ENCODE measurements at places on chromosomes 12 and 14.
A peak's percentile ranks its signal among the peaks of the same experiment; 100 is the strongest.

DNA sequence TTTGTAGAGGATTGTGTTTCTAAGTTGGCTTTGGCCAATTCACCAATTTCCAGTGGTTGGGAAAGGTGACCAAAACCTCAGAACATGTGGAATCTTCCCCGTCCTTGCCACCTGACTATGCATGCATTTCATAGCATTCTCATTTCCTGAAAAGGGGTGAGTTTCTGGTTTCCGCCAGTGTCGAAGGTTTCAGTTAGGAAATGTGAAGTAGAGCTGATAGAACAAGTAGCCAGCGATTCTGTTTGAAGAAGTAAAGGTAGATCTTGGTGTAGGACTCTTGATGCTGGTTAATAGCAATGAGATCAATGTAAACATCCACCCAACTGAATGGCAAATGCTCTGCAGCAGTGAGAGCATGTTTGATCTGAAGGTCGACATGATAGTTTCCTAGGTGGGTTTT is 15.9 kb downstream of the SMOC1 start:
- no peak for DNase-seq

DNA sequence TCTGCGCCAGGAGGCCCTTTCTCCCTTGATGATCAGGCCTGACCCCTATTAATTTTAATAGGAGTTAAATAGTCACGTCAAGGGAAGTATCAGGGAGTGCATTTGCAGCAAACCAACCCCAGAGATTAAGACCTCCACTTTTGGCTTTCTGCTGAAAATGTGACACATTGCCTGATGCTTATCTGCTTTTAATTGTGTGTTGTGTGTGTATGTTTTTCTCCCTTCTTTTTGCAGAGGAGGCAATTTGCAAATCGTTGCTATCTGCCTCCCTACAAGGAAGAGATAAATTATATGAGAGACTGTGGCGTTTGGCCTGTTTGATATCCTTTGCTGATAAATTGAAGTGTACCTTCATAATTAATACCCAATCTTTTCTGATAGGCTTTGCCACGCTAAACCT is 822.9 kb downstream of the VRK1 start:
- DNase-seq: no peak

GRCh38 chr12:24084800-24085199 is 135.3 kb upstream of the SOX5 start:
- DNase-seq: no peak

DNA sequence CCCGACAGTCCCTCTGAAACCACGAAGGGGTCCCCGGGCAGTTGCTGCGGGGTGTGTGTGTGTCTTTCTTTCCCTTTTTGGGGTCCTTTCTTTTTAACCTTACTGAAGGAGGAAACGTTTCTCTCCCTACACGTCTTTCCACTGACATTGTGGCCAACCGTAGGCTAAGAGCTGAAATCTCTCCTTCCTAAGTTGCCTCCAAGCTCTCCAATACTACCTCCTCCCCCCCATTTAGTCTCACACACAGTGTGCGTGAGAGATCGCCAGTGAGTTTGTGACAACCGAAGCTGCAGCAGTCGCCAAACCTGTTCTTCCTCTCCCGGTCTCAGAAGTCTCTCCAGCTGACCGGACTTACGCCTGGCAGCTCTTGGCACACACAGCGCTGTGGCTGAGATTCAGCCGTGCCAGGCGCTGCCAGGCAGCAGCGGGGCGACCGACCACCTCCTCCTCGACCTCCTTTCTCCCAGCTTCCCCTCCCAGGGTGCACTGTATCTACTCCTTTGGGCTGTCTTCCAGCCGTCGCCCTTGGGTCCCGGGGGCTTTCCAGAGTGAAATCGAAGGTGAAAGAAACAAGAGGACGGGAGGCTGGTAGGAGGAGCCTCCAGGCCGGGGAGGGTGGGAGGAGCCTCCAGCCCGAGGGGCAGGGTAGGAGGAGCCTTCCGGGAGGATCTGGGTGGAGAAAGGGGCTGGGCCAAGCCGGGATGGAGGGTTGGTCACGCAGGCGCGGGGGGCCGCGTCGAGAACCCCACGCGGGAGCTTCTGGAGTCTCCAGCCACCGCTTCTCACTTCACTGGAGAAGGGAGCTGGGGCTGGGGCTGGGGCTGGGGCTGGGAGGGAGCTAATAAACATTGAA is at the start of gene TMTC2:
Gene TMTC2, plus strand, starts transcription at position 739 of the 853 bp plus-strand sequence.
- DNase-seq: peak; percentile 78

- no peak for DNase-seq
Measured at GRCh38 chr12:2261708-2262107, 208.9 kb downstream of the CACNA1C start.

DNA sequence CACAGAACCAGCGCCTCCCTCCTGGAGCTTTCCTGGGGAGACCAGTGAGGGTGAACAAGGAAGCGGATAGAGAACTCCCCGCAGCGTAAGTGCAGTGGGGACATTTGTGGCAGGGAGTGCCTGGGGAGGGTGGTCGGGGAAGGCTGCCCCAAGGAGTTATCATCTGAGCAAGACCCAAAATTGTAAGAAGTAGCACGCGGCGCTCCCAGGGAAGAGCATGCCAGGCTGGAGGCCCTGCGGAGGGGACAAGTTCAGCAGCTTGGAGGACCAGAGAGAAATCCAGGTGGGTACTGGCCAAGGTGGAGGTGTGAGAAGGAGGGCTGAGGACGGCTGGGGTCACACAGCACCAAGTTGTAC is 46.2 kb upstream of the RIMBP2 start:
- no peak for DNase-seq

GRCh38 chr12:98757455-98757854 is 112.4 kb downstream of the APAF1 start:
- no peak for DNase-seq

- no peak for DNase-seq
Measured at GRCh38 chr12:117444781-117445180, 83.4 kb upstream of the NOS1 start.

DNA sequence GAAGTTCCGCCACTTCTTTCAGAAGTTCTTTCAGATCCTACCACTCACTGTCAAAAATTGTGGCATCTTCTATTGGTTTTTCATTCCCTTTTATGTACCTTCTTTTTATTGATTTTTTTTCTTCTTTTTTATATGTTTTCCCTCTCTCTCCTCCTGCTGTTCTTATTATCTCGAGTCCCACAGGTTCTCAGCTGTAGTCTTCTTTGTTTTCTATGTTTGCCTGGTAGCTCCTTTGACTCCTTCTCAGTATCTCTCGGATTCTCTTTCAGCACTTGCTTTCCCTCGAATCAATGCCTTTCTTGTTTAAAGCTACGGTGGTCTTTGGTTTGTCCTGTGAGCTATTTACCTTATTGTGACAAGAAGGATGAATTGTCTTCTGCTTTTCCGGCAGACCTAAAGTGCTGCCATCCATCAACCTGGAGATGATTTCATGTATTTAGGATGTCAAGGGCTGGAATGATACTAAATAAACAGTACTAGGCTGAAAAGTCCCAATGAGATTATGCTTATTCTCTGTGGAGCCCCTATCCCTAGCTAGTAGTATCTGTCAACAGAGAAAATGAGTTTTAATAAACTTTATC is 541.7 kb downstream of the NOVA1 start:
- no peak for DNase-seq

GRCh38 chr12:40622246-40622838 is 69.9 kb upstream of the CNTN1 start:
- DNase-seq: no peak

DNA sequence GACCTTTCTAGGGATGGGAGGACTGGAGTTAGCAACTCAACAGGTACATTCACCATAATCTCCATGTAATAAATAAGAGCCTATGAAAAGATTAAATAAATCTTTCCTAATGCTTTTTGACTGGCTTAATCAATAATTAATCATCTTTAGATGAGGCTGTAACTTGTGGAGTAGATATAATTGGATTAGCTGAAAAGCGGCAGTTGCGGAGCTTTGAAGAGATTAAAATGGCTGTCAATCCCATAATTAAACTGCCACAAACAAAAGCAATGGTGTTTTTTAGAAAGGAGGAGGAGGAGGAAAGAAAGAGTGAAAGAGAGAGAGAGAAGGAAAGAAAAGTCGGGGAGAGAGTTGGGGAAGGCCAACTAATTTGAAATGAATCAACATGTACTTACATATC is 70.7 kb upstream of the TMEM263 start:
- DNase-seq: no peak

DNA sequence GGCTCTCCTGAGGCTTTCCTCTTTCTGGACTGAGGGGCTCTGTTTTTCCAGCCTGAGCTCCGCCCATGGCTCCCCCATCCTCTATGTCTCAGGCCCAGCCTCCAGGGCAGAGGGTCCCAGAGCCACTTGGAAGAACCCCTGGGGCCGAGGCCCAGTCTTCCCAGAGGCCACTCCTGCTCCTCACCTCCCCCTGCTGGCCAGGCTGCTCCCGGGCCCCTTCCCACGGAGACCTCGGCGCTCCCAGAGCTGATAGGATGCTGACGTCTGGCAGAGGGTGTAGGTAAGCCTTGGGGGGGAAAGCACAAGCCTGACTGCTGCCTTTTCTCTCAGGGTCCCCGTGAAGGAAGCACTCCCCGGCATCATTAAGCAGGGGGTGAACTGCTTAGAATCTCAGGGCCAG is 51.4 kb downstream of the ERH start:
- no peak for DNase-seq

DNA sequence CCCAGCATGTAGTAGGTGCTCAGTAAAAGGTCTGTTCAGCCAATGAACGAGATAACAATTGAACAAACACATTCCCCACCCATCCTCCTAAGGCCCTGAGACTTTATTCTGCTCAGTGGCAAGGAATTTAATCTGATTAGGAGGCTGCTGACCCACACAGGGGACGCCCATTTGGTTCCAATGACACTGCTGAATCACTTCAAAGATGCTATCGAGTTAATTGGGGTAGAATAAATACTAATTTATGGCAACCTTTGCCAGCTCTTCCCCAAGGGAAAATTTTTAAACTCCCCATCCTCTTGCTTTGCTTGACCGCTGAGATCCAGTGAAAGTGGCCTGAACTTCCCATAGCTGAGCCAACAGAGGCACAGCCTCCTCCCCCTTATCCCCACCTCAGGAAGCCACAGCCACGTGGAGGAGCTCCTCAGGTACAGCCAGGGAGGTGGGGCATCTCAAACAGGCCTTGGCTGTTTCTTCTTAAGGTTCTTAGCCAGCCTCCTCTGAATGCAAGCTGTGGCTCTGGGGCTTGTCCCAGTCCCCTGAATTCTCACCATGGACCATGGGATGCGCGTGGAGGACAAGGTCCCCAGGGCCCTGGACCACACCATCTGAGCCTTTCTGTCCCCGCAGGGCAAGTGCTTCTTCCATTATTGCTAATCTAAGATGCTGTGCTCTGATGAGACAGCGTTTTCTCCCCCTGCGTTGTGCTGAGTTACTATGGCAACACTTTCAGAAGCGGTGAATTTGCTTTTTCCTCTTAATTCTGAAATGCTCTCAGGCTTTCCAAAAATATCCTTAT is 26.7 kb downstream of the C14orf132 start:
- DNase-seq: no peak

DNA sequence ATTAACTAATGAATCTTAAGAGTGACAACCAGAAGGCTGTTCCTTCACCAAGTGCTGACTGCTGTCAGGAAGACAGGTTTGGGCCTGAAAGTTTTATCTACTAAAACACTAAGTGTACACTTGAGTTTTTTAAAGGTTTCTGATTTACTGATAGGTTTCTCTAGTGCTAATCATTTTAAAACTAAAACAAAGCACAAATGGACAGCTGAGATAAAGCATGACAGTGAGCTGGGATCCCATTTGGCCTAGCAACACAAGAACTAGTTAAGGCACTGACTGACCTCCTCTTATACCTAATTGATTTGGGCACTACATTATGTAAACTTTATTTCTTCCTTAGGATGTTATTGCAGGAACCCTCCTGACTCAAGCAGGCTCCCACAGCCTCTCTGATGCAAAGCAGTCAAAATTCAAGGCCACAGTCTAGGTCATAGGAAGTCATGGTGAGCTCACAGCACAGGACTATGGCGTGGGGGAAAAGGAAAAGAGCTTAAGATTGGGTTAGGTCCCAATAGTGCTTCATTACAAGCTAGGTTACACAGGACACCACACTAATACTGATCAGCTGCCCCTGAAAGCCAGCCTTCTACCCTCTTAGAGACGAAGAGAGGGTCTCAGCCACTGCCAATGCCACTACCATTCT is 3.5 kb downstream of the STXBP6 start:
- DNase-seq: no peak

DNA sequence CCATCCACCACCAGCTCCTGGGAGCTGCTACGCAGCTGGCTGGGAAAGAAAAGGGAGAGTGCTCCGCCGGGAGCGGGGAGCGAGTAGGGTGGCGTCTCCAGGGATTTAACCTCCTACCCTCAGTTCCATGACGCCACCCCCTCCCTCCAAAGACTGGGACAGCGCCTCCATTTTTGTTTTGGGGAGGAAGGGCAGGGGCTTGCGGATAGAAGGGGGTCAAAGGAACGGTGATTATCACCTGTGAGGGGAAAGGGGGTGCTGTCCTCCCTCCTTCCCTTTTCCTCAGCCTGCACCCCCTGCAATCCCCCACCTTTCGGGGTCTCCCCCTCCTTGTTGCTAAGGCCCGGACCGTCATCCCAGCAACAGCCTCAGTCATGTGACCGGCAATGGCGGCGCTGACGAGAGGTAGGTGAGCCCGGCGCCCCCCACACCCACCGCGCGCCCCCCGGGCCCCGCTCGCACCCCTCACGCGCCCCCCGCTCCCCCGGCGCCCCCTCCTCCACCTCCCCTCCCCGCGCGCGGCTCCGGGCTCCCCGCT is at the start of gene DTX3:
Gene DTX3, plus strand, starts transcription at position 371 of the 538 bp plus-strand sequence. CDS start 1,694 bp downstream, outside the sequence.
- no peak for DNase-seq
